Ascending aorta (tissue), 2 donors: ENCODE measurements at places on chromosomes 1 and 21.

DNA sequence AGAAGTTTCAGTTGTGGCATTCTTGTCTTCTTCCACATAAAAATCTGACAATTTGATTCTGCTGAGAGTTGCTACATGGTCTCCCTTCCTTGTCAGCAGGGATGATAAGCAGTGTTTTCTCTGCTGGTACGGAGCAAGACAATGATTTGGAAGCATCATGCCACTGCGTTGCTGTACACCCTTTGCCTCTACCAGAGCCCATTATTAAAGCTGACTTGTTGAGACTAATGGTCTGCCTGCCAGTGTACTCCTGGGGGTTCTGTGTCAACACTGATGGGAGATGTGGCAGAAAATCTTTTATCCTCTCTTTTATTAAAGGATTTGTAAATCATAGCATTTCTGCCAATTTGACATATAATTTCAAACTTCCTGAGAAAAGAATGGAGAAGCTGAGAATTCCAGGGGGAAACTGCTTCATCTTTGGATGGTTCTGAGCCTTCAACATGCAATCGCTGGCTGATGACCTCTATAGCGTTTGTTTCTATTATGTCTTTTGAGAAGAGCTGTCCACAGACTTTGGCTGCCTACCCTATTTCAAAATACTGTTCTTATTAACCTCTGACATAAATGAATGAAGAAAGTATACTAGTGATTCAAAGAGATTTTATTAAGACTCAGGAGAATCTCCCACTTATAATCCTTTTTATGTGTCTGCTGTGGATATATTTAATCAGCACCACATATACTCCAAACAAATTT is 47.9 kb upstream of the DYNLT5 start:
- no peak for DNase-seq

DNA sequence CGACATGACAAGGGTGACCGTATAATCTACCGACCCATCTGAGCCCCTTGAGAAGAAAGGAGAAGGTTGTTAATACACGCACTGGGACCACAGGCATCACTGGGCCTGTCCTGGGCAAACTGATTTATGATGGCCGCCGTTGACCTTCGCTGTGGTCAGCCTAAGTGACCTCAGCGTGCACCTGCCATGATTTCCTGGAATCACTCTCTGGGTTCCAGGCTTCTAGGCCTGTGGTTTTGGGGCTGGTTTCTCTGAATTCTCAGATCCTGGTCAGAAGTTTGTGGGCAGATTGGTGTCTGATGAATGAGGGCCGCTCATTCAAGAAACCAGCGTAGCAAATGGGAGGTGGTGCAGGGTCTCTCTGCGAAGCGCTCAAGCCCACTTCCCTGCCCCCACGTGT is 64.0 kb downstream of the SIK1 start:
- no peak for DNase-seq

DNA sequence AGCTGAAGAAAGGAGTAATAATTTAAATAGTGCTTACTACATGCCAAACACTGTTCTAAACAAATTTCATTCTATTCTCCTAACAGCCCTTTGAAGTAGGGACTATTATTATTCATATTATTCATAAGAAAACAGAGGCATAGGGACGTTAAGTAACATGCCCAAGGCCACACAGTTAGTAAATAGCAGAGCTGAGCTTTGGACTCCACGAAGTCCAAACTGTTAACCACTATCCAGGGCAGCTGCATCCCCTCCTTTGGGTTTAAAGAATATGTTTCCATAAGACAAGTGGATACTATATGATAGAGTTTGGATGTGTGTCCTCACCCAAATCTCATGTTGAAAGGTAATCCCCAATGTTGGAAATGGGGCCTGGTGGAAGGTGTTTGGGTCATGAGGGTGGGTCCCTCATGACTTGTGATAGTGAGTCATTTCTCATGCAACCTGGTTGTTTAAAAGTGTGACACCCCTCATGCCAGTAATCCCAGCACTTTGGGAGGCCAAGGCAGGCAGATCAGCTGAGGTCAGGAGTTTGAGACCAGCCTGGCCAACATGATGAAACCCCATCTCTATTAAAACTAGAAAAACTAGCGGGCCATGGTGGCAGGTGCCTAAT is 144.0 kb upstream of the CXADR start:
- DNase-seq, result no peak

GRCh38 chr1:201505503-201505890 is 1.4 kb downstream of the CSRP1 start:
- no peak for DNase-seq

GRCh38 chr1:236689713-236690569 is 3.6 kb downstream of the ACTN2 start:
- no peak for DNase-seq

GRCh38 chr1:59845091-59845490 is 30.3 kb downstream of the HOOK1 start:
- no peak for DNase-seq

GRCh38 chr1:37755290-37755689 is 9.6 kb downstream of the EPHA10 start:
- DNase-seq, result no peak

GRCh38 chr1:227742738-227743715 is 7.8 kb downstream of the SNAP47 start:
- no peak for DNase-seq

DNA sequence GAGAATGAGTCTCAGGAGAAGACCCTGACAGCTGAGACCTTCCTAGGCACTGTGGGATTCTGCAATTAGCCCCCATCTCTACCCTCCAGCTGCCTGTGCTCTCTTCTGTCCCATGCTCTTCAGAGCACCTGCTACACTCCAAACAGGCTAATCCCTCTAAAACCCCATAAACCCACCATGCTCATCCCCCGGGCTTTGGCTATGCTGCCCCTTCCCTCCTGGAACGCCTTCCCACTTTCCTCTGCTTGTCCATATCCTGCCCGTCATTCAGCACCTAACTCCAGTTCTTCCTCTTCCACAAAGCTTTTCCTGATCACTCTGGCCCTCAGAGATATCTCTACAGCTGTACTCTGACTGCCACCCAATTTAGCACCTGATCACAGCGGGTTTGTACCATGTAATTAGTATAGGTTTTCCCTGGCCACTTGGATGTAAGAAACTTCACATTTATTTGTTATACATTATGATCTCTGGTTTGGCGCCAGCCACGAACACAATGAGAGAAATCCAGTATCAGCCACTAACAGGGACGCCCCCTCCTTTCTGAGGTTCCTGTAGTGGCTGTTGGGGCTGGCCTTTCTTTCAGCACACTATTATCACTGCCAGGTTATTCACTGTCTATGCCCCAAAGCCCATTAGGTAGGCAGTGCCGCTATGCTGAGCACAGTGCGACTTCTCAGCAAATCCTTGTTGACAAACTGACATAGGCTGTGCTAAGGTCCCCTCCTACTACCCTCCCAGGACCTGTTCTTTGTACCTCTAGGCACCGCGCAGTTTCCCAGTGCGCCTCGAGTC is 45.1 kb downstream of the CDC7 start:
- no peak for DNase-seq

GRCh38 chr1:235608278-235608677 is 41.3 kb downstream of the GNG4 start:
- no peak for DNase-seq

DNA sequence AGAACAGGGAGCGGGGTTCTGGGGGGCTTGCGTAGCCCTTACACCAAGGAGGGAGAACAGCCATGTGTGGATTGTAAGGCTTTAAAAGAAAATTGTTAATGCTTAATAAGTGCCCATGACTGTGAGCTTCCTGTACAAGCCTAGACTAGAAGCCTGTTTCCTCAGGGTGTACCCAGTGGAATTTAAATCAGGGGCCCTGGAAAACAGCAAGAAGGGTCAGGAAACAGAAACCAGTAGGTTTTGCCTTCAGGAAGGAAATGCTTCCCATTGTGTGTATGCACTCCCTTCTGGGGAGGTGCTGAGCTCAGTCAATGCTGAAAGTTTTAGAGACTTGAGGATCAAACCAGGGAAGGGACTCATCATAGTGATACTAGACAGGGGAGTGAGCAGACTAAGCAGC is 12.7 kb downstream of the UTP11 start:
- DNase-seq, result no peak

DNA sequence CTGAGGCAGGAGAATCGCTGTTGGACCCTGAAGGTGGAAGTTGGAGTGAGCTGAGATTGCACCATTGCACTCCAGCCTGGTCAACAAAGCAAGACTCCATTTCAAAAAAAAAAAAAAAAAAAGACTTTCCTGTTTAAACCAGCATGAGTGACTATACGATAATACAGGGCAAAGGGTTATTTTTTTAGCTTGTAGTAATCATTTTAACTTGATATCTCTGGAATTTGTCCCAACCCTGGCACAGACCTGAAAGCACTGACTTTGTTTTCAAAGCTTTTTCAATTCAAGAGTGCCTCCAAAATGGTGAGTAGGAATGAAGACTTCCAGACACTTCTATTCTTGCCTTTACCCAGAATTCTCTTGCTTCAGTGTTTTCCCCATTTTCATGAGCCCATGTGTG is 4.4 kb upstream of the TMCO2 start:
- DNase-seq, result no peak

DNA sequence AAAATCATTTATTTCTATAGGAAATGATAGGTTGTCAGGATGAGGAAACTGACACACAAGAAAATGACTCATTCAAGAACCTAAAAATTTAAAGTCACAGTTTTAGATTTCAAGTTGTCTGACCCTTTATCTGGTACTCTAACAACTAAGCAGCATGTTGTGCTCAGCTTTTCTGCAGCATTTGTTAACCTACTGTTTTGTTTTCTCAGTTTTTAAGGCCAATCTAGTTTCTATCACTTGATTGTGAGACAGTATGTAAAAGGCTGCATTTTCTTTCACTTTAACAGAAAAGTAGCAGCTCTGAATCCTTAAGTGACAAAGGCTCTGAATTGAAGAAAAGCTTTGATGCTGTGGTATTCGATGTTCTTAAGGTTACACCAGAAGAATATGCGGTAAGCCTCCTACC is 59.1 kb downstream of the RALGPS2 start:
- no peak for DNase-seq

- no peak for DNase-seq
These were observed 3.3 kb upstream of the PKNOX1 start for GRCh38 chr21:42970946-42971653.

DNA sequence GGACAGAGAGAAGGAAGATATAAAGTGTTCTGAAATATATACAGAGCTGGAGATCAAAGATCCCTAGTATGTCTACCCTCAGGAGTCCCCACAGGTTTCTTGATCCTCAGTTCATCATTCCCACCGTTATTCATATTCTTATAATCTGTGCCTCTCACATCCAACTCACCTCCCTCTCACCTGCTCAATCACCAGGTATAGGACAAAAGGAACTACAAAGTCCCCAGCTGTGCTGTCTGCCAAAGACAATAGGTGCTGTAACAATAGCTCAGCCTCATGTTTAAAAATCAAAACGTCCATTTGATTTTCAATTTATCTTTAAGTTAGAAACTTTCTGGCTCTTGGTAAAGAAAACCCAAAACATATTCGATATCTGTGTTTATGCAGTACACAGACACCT is 121.1 kb upstream of the PKN2 start:
- DNase-seq, result no peak

DNA sequence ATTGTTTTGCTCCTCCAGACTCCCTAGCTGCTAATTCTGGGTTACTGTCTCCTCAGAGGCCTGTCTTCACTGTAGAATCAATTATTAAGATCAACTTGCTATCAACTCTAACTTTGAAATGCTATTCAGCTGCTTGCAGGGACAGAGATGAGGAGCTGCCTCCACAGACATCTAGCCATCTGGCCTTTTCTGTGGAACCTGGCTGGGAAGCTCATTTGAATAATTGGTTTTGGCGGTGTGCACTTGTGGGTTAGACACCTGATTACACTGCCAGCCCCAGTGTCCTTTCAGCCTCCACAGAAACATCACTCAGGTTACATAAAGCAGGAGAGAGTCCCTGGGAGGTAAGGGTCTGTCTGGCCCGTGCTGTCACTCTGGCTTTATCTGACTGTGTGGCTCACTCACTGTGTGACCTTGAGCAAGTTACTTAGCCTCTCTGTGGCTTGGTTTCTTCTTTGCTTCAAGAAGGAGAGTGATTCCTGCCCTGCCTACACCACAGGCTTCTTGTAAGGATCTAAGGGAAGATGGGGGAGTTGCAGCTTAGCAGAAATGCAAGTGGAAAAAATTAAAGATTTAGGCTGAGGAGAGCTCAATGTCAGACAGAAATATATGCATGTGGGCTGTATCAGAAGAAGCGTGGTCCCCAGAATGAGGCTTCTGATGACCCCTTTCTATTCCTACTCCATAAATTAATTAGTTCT is 131.6 kb downstream of the BEND5 start:
- no peak for DNase-seq
